ENCODE measurements at places on chromosomes 2 and 18.

GRCh38 chr2:127768775-127769479, 42.0 kb downstream of the WDR33 start:
- no peak for DNase-seq

DNA sequence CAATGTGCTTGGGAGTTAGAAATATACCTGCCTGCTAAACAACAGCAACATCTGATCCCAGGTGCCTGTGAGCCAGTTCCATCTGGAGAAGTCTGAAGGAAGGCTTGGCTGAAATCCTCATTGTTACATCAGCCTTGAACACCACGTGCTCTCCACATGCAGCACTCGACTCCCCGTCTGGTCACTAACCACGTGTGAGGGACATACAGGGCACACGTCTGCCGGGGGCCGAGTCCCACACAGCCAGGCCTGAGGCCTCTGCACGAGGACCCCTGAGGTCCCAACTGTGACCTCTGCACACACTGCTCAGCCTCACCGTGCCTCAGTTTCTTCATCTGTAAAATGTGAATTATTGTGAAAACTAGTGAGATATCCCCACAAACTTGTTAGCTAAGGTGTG, 236.5 kb upstream of the SALL3 start:
- no peak for DNase-seq

- no peak for DNase-seq
These were observed 160.1 kb downstream of the RTP5 start for GRCh38 chr2:242029422-242030225.

GRCh38 chr2:54655046-54655809, 68.2 kb upstream of the EML6 start:
- DNase-seq: no peak
